Kasumi-1 (cell line): ENCODE measurements at places on chromosomes 2 and 18.

GRCh38 chr2:112751451-112752197 lies 12.8 kb downstream of the CKAP2L start:
- DNase-seq = no peak

DNA sequence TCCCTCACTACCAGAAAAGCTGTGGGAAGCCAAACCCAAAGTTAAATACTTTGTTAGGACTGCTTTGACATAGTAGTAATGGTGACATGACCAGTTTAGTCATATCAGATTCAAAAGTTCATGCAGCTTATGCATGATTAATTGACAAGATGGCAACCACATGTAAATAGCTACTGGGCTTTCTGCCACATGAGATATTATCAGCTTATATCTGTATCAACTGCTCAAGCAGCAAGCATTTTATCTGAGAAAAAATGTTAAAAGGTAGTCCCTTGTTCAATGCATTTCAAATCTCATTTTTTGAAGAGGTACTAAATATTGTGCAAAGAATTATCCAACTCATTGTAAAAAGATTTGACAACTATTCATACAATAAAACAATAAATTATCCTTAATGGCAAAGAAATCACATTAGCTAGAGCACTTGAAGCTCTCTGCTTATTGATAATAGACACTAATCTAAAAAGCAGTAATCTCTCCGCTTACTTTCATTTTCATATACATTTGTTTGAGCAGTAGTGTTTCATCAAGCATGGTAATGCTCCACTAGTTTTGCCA lies 993.6 kb upstream of the NXPH2 start:
- no peak for DNase-seq

GRCh38 chr2:204066051-204066450 lies 129.5 kb downstream of the ICOS start:
- DNase-seq = no peak

GRCh38 chr2:128380961-128381938 lies 62.6 kb upstream of the HS6ST1 start:
- DNase-seq = no peak

- DNase-seq = no peak
These were observed 10.3 kb upstream of the PXDN start for GRCh38 chr2:1754461-1755170.

- no peak for DNase-seq
These were observed 93.4 kb downstream of the SOS1 start for GRCh38 chr2:39027421-39027820.

DNA sequence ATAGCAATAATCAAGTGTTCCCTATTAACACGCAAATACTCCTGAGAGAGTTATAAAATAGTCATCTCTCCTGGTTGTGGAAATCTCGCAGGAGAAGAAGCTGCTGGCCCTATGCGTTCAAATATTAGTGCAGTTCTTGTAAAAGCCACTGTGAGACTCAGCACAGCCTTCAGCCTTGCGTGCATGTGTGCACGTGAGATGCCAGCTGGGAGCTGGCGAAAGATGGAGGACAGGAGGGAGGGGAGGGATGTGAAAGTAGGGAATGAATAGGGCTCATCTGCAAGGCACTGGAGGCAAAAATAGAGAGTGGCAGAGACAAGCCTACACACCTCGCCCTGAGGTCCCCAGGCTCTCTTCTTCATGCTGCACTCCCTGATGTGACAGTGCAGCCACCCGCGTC lies 126.5 kb downstream of the INO80D start:
- DNase-seq = no peak

GRCh38 chr2:147614471-147614870 lies 230.4 kb upstream of the ACVR2A start:
- no peak for DNase-seq

DNA sequence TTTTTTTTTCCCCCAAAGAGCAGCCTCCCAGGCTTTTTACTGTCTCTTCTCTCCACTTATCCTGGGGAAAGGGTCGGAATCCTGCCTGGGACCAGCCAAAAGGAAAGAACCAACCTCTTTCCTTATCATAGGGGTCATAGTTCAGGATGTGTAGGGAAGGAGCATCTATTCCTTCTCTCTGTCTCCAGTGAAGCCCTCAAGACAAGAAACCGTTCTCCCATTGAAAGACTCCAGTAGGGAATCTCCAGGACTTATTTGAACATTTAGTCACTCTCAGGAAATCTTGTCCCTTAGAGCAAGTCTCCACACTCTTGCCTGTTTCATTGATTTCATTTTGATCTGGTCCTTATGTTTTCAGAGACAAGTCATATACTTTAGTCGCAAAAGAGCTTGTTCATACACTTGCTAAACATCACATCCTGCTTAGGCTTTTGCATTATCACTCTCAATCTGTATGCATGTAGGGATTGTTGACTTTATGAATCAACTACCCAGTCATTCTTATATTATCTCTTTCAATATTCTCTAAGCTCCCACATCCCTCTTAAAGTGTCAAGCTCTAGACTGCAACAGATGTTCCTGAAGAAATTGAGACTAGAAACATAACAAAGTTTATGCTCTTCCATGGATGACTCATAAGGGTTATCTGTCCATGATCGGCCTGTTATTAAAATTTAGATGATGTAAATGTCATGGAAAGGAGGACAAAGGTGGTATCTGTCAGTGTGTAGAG lies 116.2 kb upstream of the ST6GAL2 start:
- DNase-seq = no peak

GRCh38 chr2:161991991-161992390 lies 82.0 kb downstream of the DPP4 start:
- no peak for DNase-seq

DNA sequence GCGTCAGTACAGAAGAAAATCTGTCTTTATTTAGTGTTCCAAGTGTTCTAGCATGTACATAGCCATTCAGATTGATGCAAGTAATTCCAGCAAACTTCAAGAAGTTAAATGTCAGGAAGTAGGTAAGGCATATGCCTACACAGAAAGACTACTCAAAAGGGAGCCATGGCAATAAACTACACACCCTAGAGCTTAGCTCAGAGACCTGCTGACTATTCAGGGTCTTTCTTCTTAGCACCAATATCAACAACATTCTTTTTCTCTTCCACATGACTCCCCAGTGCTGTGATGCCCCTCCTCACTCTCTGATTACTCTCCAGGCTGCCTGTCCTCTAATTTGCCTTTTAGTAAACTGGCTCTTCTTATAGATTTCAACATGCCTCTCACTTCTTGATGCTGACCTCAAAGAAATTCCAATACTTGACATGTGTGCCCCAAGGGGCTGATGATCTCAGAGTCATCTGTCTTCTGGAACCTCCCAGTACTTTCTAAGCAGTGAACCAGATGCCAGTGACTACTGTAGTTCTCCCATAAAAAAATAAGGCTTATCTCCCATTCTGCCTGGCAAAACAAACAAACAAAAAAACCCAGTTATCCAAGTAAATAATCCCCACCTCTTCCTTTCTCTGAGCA lies 909.2 kb upstream of the FANCL start:
- no peak for DNase-seq

GRCh38 chr2:231891514-231891905 lies 34.7 kb downstream of the NPPC start:
- no peak for DNase-seq

- no peak for DNase-seq
These were observed 21.6 kb upstream of the AGXT start for GRCh38 chr2:240846873-240847595.

DNA sequence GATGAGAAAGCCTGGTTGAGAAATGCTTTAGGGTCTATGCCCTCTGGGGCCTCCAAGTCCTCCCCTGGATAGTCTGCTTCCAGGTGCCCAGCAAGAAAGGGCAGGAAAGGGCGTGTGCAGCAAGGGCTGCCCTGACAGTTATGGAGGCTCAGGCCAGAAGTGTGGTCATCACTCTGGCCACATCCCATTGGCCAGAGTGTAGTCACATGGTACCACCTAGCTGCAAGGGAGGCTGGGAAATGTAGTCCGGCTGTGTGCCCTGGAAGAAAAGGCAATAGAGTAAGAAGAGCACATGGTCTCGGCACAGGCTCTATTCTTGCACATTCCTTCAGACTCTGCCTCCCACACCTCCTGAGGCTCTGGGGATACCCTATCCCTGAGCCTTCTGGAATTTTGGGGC lies 35.7 kb downstream of the ODC1 start:
- DNase-seq = peak; percentile 8

DNA sequence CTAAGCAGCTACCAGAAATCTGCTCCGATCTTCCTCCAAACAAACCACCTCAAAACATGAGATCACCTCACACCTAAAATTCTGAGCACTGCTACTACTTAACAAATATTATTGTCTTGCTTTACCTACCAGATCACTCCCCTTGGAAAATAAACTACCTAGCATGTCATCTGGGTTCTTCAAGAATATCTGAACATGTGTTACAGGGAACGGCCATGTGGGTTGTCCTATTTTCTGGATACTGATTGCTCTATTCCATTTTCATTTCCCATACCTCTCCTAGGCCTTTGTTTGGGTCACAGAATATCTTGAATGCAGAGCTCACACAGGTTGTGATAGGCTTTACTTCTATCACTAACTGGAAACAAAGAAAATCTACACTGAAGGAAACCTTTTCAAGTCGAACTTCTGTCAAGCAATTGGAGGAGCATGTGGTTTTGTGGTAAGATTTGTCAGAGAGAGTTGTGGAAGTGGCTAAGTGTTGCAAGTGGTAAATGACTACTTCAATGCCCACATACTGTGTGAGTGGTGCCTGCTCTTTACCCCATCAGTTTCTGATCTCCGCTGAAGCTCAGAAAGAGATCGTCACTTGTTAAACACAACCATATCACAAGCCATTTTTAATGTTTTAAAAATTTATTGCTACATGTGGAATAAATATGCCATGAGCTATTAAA lies 739.1 kb upstream of the ZEB2 start:
- peak; percentile 94 for DNase-seq

GRCh38 chr2:231960810-231961348 lies 634 bp upstream of the DIS3L2 start:
- no peak for DNase-seq

DNA sequence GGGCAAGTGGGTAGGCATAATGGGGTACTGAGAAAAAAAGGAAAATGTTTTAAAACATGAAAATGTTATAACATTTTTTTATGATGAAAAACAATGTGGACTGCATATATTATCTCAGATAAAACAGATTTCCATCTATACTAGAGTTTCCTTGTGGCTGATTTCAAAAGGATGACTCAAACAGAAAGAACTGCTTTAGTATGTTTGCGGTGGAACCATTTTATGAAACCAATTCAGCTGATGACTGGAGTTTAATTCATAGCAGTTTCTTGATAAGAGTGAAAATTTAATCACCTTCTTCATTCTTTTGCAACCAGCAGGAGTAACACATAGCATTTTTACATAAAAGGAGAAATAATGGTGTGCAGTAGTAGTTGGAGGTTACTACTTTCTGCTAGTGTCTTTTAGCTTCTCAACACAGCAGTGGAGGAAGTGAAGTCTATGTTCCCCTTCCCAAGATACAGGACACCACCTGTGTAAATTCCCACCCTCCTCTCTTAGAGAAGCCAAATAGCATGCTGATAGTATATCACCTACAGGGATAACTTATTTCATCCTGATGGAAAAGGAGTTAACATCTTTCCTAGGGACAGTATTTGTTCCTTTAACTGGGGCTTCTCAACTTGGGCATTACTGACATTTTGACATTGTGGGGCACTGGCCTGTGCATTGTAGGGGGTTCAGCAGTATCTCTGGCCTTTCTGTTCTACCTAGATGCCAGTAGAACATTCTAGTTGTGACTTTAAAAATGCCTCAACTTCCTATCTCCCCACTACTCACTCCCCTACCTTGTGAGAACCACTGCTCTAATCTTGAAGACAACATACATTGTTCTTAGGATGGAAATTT lies 29.9 kb downstream of the PELI1 start:
- DNase-seq = no peak

- peak; percentile 8 for DNase-seq
These were observed 107.7 kb upstream of the ATP8B1 start for GRCh38 chr18:57910817-57911216.

DNA sequence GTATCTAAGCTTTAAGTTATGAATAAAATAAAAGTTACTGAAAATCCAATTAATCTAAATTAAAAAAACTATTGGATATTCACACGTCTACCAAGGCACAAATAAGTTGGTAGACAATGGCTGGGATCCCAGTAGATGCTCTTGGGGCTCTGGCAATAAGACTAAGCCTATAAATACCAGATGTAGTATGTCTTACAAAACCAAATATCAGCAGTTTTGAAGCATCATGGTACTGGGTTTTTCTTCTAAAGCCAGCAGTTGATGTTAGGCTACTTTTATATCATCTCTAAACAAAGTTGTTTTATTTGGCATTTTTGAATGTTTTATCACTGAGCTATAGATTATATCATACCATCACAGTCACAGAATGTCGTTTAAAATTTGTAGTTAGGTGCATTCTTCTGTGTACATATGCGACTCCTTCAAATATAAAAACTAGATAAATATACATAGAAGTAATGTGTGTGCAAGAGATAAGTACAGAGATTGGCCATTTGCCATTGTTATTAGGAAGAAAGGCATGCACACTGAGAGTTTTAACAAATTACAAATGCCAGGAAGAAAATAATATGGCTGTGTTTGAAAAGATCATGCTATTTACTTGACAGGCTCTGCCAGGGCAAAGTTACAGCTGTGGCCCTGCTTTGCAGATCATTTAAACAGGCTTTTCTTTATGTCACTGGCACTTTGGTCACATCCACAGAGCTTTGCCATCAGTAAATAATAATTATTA lies 21.6 kb upstream of the TMEM17 start:
- no peak for DNase-seq

GRCh38 chr2:136143603-136144451 lies 25.9 kb upstream of the CXCR4 start:
- no peak for DNase-seq

DNA sequence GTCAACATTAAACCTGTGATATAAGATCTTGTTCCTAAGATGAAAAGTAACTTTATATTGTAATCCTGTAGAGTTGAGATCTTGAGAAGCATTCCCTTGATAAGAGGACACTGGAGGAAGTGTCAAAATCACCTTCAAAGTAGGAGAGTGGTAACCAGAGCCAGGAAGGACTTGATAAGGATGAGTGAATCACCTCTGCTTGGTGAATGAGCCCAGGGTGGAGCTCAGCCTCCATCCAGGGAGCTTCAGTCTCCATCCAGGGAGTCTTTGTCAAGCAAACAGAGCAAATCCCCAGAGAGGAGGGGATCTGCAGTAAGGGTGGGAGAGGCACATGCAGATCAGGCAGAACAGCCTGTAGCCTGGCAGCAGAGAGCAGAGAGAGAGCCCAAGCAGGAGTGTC lies 167.1 kb upstream of the SIX2 start:
- DNase-seq = no peak

GRCh38 chr2:29000481-29000880 lies 19.4 kb downstream of the TOGARAM2 start:
- DNase-seq = peak; percentile 97

DNA sequence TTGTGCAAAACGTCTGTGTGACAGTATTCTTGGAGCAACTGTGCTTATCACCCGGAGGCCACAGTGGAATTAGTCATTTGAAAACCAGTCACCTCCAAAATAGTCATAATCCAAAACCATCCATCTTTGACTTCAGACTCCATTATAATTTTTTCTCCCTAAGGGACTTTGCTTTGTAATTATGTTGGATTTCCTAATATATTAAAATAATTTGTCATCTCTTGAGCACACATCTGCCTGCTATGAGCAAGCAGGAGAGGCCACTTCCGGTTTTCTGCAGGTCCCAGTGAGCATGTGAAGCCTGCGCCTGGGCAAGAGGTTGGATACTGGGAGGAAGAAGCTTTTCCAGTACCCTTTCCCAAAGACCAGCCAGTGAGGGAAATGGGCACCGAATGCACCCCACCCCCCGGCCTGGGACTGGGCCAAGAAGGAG lies 57.7 kb downstream of the ODC1 start:
- DNase-seq = no peak

GRCh38 chr2:157840568-157841156 lies 35.5 kb downstream of the ACVR1 start:
- no peak for DNase-seq
